Stimulated activated CD4-positive, alpha-beta T cell treated with anti-CD3 and anti-CD28 coated beads, TNF-alpha, amount 100 ng/mL, for 1 hour (primary cell): ENCODE measurements at places on chromosomes 1 and 21.

DNA sequence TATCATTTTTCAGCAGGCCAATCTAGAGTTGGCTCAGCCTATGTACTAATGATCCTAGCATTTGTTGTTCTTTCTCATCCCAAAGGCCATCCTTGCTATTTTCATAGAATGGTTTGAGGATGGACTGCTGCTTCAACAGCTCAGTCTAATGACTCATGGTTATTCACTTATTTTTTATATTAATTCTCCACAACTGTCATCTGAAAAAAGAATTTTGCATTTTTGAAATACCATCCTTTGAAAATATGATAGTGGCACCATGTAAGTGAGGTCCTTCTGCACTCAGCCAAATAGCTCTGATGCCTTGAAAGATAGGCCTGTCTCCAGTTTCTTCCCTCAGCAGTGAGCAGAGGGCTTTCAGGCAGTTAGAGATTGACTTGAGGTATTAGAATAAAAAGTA, 377.5 kb downstream of the LMO4 start:
- DNase-seq: no peak

GRCh38 chr1:173413271-173413707, 63.8 kb upstream of the PRDX6 start:
- DNase-seq: no peak

DNA sequence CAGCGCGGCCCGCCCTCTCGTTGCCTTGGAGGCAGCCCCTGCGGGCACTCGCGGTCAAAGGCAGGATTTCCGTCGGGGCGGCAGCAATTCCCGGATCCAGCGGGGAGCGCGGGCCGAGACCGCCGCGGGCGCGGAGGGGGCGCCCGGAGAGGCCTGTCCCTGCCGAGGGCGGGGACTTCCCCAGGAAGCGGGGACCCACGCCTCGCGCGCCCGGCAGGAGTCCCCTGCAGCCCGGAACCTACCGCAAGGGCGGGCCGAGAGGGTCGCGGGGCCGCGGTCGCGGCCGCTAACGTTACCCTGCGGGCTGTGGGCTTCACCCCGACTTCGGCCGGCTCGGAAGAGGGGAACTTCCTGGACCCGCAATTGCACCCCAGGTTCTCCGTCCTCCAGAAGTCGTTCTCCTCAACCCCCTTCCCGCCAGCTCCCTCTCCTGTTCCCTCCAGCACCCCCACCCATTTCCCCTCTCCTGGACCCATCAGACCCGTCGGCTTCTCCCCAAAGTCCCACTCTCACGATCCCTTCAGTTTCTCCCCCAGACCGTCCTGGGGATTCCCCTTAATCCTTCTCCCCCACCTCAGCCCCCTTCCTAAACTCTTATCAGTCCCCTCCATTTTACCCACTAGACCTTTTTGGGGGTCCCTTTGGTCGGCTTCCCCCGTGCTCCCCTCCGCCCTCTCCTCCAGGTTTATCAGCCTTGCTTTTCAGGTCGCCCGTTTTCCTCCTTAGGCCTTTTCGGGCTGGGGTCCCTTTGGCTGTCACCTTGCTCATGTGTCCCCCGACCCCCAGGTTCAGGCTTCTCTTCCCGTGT, 604 bp downstream of the FGR start:
- DNase-seq: no peak

DNA sequence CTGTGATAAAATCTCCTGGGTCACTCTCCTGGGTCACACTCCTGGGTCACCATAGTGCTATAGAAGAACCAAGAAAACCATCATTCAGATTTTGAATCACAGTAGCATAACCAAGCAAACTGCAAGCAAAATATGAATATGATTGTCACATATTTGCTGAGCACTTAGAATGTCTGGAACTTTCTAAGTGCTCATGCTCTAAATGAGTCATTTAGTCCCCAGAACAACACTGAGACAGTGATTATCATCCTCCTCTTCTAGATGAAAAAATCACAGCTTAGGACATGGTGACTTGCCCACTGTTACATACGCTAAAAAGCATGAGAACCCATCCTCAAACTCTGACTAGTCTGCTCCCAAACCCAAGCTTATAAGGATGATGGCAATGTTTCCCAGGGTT, 39.5 kb upstream of the DDAH1 start:
- DNase-seq: no peak

DNA sequence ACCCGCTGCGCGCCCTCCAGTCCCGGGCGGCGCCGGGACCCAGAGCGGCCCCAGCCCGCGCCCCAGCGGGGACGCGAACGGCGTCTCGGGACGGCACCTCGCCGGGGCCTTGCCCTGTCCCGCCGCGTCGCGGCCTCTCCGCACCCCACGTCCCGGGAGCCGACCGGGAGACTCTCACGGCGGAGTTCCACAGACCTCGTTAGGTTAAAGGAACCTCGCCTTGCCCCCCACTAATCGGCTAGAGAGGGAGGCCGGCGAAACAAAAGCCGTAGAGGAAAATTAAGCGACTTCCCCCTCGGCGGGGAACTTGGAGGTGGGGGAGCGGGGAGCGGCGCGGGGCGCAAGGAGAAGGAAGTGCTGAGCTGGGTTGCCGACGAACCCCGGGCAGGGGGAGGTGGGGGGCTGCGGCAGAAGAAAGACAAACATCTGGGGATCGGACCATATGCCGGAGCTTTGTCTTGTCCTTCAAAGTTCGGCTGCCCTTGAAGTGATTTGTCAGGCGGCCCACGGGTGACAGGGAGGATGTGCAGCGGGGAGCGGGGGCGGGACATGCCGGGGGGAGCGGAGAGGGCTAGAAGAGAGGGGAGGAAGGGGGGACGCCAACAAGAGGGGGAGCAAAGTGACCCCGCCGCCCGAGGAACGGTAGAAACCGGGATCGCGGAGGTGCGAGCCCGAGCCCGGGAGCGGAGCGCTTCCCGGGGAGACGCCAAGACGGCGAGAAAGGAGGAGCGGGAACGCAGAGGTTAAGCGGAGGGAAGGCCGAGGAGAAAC, 120.0 kb upstream of the RRP15 start:
- DNase-seq: no peak

DNA sequence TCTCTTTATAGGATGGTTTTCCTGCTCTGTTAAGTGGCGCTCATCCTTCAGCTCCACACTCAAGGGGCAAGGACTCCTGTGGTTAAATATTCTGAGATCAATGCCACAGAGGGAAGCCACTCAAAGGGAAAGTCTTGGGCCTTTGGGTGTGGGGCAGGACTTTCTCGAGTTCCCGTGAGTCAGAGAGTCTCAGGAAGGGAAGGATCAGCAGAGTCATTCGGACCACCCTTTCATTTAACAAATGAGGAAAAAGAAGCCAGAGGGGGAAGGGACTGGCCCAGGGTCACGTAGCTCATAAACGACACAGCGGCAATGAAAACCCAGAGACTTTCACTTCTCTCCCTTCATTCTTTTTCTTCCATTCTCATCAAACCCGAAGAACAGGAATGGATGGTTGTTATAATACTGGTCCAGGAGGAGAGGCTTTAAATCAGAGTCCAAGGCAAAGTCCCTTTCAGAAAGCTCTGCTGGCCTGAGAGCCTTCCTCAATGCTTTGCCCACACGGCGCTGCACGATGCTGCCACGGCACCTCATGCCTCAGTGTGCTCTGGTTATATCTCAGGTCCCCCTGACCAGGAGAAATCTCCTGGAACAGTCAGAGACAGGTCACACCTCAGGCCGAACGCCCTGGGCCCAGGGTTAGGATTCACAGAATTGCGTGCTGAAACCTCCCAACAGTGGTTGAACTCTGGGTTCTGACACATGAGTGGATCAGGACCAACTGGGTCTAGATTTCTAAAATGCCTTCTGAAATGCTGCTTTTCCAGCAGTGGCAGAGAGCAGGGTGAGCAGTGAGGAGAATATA, 65.3 kb downstream of the TENT5C start:
- no peak for DNase-seq

GRCh38 chr1:54764922-54765561, 719 bp upstream of the PARS2 start:
- DNase-seq: no peak

DNA sequence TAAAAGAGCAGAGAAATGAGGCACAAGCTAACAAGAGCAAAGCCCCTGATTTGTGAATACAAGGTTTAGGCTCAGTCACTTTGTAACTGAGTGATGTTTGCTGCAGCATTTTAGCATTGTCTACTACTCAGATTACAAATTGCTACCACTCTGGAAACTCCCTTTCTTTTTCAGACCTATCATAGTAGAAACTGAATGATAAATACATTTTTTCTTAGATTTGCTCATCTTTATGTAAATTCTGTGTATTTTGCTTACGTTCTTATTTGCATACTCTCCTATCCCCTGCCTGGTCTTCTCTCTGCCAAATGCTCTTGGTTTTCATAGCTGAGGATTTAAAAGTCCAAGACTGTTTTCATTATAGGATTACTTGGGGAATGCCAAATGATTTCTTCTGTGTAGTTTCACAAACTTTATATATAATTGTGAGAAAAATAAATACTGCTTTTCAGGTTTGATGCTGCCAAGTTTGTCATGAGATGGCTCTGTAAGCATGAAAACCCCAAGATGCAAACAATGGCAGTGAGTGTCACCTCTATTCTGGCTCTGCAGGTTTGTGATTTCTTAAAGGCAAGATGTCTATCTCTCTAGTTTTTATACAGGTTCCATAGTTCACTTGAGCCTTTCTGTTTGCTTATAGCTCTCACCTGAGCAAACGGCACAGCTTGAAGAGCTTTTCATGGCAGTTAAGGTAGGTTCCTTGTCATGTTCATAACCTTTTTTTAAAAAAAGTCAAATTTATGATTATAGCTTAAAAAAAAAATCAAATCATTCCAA, 24.7 kb downstream of the ZYG11A start:
- DNase-seq: no peak

DNA sequence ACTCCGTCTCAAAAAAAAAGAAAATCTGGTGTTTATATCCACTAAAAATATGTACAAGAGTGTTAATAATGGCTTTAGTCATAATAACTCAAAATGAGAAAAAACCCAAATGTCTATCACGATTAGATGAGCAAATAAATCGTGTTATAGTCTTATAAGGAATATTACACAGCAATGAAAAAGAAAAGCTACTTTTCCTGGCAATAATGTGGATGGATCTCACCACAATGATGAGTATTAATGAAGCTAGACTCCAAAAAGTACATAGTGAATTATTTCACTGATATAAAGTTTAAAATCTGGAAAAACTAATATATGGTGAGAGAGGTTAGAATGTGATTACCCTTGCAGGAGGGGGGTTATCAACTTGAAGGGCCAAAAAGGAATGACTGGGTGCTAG, 9.7 kb downstream of the CD244 start:
- no peak for DNase-seq

- no peak for DNase-seq
Observed at GRCh38 chr1:220425852-220426251, 102.1 kb upstream of the MARK1 start.

DNA sequence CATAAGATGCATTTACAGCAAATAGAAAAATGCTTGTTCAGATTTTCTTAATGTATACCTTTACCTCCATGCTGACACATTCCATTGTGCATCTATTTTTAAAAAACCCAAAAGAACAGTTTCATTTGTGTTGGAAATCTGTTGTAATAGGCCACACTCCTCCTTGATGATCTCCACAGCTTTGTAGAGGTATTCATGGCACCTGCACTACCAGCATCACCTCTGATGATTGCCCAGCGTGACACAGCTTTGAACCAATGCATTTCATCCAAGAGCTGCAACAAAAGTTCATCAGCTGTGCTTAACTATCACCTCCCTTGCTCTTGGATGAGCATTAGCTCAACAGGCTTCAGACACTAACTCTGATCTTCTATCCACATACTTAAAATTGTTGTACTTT, 8.2 kb downstream of the DYNLT5 start:
- DNase-seq: no peak

DNA sequence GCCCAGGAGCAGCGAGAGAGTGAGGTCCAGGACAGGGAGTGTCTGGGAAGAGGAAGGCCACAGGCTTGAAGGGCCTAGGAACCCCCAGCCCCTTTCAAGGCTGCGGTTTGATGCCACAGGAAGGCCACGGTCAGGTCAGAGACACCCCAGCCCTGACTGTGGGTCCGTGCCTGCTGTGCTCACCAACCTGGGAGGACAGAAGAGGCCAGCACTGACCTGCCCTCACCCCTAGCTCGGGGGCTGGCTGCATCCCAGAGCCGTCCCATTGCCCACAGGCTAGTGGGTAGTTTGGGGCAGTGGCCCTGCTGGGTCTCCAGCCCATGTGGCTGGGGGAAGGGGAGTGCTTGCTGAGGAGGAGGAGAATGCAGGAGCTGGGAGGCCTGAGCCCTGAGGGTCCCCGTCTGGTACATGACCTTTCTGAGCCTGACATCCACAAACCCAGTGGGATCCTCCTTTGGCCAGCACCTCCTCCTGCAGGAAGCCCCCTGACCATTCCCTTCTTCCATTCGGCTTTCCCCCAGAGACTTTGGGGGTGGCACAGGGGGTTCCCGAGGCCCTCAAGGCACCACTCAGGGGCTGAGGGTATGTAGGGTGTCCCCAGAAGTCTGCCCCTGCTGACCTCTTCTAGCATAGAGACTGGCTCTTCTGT, 54.3 kb downstream of the WNT9A start:
- no peak for DNase-seq

DNA sequence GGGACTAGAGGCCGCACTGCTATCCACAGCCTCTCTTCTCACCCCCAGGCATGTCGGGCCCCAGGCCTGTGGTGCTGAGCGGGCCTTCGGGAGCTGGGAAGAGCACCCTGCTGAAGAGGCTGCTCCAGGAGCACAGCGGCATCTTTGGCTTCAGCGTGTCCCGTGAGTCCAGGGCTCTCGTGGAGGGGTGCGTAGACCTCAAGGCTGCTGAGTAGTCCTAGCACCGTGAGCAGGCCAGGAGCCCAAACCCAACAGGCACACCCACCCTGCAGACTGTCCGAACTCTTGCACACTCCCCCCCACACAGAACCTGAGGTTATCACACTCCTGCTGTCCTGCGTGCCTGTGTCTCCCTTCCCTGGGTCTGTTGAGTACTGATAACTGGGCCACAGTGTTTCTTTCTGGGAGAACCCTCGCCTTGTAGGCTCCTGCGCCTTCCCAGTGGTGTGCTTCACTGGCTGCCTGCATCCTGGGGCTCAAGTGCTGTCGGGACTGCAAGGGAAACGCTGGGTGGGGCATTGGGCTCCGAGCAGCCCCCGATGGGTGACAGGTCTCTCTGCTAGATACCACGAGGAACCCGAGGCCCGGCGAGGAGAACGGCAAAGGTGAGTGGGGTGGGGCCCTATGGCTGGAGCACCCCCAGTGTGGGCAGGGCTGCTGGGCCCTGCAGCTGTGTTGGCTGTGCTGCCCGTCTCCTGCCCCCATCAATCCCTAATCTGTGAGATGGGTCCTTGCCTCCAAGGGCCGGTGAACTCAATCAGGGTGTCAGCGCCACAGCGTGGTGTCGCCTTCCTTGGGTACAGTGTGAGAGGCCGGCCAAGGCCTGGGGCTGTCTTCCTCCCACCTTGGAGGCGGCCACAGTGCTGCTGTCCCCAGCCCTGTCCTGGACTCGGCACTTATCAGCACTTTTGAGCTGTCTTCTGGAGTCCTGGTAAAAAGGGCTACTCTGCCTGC, 4.0 kb upstream of the GJC2 start:
- no peak for DNase-seq
